Tibial nerve (tissue), 4 donors: ENCODE measurements at places on chromosomes 7 and 10. TPM values are rescaled to one million over a fixed set of nuclear protein-coding genes. Genes with fewer than 3 reads are reported as not detected.
A peak's percentile ranks its signal among the peaks of the same experiment; 100 is the strongest.

The SSC4D gene
- not detected for total RNA-seq

The RTKN2 gene
- total RNA-seq: not detected

The ACHE gene
- 3.0 TPM for total RNA-seq

The SPDYE6 gene
- not detected for total RNA-seq

GRCh38 chr10:85864868-85865526, 501.6 kb downstream of the GRID1 start:
- no peaks in the 10 kb centered on the region for H3K27me3 ChIP-seq
- H3K4me3 ChIP-seq: no peak overlapping the region
- DNase-seq: no peak
- H3K4me1 ChIP-seq: no peaks in the 10 kb centered on the region
- H3K36me3 ChIP-seq: no peaks in the 10 kb centered on the region

DNA sequence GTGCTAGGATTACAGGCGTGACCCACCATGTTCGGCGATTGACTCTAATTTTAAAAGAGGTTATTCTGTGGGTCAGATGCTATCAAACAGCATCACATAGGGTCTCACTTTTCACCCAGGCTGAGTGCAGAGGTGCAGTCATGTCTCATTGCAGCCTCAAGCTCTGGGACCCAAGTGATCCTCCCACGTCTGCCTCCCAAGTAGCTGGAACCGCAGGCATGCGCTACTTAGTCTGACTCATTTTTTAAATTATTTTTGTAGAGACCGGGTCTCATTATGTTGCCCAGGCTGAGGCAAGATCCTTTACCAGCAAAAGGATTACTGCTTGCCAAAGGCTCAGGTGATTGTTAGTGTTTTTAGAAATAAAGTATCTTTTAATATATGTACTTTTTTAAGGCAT, 42.9 kb upstream of the STOX1 start:
- no peaks in the 10 kb centered on the region for H3K27me3 ChIP-seq
- no peak for DNase-seq
- no peak overlapping the region for H3K4me3 ChIP-seq
- peaks cover 24% of the 10 kb centered on the region for H3K36me3 ChIP-seq
- no peaks in the 10 kb centered on the region for H3K4me1 ChIP-seq

GRCh38 chr7:159063046-159063840, 81.4 kb downstream of the VIPR2 start:
- H3K4me1 ChIP-seq: peaks cover 2% of the 10 kb centered on the region
- DNase-seq: no peak
- no peaks in the 10 kb centered on the region for H3K27me3 ChIP-seq
- H3K36me3 ChIP-seq: no peaks in the 10 kb centered on the region
- no peak overlapping the region for H3K4me3 ChIP-seq

DNA sequence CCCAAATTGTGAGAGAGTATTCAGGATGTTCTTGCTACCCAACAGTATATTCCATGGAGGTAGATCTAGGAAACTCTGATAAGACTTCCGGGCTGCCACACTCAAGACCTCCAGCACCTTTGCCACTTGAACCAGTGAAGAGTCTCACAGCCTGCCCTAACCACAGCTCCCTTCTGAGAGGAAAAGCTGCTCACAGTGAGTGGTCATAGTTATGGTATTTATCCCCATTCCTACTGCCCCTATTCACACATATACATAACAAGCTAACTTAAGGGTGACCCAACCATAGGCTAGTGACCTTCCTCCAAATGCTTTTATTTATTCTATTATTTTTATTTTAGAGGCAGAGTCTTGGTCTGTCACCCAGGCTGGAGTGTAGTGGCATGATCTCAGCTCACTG, 156.3 kb downstream of the PTEN start:
- no peak overlapping the region for H3K4me3 ChIP-seq
- no peaks in the 10 kb centered on the region for H3K27me3 ChIP-seq
- no peaks in the 10 kb centered on the region for H3K4me1 ChIP-seq
- no peak overlapping the region for H3K27ac ChIP-seq
- DNase-seq: no peak

DNA sequence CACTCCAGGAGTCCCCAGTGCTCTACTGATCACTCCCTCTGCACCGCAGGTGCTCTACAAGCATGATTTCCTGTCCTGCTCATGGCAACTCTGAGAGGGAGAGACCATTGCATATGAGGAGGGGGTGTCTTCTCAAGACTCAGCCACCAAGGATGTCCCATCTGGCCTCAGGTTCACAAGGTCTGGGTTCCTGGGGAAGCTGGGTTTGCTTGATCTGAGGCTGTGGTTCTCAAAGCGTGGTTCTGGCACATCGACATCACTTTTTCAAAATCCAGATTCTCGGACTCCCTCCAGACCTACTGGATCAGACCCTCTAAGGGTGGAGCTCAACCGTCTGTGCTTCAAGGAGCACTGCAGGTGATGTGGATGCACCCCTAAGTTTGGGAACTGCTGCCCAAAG, 247.5 kb downstream of the PLXNA4 start:
- H3K4me1 ChIP-seq: no peaks in the 10 kb centered on the region
- no peak overlapping the region for H3K4me3 ChIP-seq
- no peaks in the 10 kb centered on the region for H3K27me3 ChIP-seq
- no peak overlapping the region for H3K27ac ChIP-seq

DNA sequence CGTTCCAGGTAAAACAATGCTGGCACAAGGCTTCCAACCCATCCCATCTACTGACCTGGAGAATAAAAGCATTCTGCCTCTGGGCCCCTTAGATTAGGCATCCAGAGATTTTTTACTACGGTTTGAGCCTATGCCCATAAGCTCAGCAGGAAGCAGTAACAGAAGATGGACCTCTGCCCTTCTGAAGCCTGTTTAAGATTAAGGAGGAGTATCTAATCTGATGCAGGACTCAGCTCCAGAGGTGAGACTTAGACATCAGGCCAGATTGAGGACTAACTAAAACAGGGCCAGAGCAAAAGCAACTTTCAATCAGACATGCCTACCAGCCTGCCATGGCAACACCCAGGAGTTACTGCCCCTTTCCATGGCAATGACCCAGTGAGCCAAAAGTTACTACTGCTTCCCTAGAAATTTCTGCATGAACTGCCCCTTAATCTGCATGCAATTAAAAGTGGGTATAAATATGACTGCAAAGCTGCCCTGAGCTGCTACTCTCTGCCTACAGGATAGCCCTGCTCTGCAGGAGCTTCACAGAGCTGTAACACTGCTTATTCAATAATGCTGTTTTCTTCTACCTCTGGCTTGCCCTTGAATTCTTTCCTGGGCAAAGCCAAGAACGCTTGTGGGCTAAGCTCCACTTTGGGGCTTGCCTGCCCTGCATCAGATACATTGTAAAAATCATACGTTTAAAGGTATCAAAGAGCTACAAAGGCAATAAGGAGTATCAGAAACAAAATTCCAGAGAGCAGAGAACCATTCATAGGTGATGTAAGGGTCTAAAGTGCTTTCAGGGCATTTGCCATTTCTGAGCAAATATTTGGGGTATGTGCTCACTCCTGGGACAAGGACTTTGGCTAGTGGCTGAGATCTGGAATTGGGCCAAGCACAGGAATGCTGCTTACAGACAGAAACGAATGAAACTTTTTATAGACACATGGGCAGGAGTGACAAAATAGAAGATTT, 25.0 kb upstream of the CNNM1 start:
- H3K36me3 ChIP-seq: no peaks in the 10 kb centered on the region
- H3K4me1 ChIP-seq: no peaks in the 10 kb centered on the region
- H3K27me3 ChIP-seq: no peaks in the 10 kb centered on the region
- DNase-seq: no peak
- H3K27ac ChIP-seq: no peak overlapping the region

- H3K27me3 ChIP-seq: no peaks in the 10 kb centered on the region
- no peak overlapping the region for H3K27ac ChIP-seq
- H3K4me3 ChIP-seq: no peak overlapping the region
- no peaks in the 10 kb centered on the region for H3K36me3 ChIP-seq
- no peak for DNase-seq
Observed at GRCh38 chr10:128166151-128166550, 39.9 kb upstream of the MKI67 start.

GRCh38 chr10:93277360-93277759, 203.7 kb downstream of the CYP26A1 start:
- no peaks in the 10 kb centered on the region for H3K36me3 ChIP-seq
- no peak overlapping the region for H3K4me3 ChIP-seq
- H3K27me3 ChIP-seq: no peaks in the 10 kb centered on the region
- no peaks in the 10 kb centered on the region for H3K4me1 ChIP-seq

- H3K36me3 ChIP-seq: no peaks in the 10 kb centered on the region
- H3K27me3 ChIP-seq: peaks cover 5% of the 10 kb centered on the region
- no peak for DNase-seq
- no peak overlapping the region for H3K4me3 ChIP-seq
- no peaks in the 10 kb centered on the region for H3K4me1 ChIP-seq
- no peak overlapping the region for H3K27ac ChIP-seq
Observed at GRCh38 chr7:143002106-143002505, 24.8 kb downstream of the OR9A2 start.

GRCh38 chr10:12490963-12491362, 141.6 kb downstream of the CAMK1D start:
- no peak overlapping the region for H3K27ac ChIP-seq
- no peak overlapping the region for H3K4me3 ChIP-seq
- no peaks in the 10 kb centered on the region for H3K36me3 ChIP-seq
- no peaks in the 10 kb centered on the region for H3K27me3 ChIP-seq

- H3K4me1 ChIP-seq: no peaks in the 10 kb centered on the region
- no peaks in the 10 kb centered on the region for H3K36me3 ChIP-seq
- H3K4me3 ChIP-seq: no peak overlapping the region
- no peaks in the 10 kb centered on the region for H3K27me3 ChIP-seq
- H3K27ac ChIP-seq: no peak overlapping the region
Observed at GRCh38 chr10:30742471-30742870, 112.9 kb upstream of the LYZL2 start.

DNA sequence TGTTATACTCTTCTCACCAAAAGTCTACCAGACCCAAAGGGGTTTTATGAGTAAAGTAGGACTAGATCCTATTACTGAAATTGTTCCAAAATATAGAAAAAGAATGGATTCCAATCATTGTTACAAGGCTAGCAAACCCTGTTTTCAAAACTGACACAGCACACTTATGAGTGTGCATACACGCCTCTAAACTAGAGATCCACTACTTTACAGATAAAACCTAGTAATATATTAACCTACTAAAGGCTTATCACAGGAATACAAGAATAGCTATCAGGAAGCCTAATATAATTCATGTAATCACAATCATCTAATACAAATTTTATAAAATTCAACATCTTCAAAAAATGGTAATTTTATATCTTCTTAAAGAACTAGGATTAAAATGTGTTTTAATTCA, 52.2 kb downstream of the ERCC6 start:
- H3K27ac ChIP-seq: no peak overlapping the region
- no peak for DNase-seq
- no peak overlapping the region for H3K4me3 ChIP-seq
- no peaks in the 10 kb centered on the region for H3K27me3 ChIP-seq
- no peaks in the 10 kb centered on the region for H3K4me1 ChIP-seq
- H3K36me3 ChIP-seq: no peaks in the 10 kb centered on the region

DNA sequence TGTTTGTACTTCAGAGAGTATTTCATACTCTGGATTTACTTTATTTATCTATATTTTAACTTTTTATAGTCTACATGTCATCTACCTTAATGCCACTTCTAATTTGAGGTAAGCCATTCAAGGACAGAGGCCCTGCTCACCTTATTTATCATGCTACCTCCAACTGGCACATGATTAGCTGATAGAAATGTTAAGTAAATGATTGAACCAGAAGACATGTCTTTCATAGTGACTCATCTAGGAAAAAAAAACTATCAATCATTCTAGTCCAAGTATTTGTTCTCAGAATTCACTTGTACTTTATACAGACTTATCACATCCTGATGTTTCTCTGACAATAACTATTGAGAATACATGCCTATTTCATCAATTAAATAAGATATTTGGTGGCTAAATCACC, 856.3 kb downstream of the XPNPEP1 start:
- H3K4me3 ChIP-seq: no peak overlapping the region
- H3K27ac ChIP-seq: no peak overlapping the region
- no peaks in the 10 kb centered on the region for H3K27me3 ChIP-seq
- H3K36me3 ChIP-seq: no peaks in the 10 kb centered on the region

DNA sequence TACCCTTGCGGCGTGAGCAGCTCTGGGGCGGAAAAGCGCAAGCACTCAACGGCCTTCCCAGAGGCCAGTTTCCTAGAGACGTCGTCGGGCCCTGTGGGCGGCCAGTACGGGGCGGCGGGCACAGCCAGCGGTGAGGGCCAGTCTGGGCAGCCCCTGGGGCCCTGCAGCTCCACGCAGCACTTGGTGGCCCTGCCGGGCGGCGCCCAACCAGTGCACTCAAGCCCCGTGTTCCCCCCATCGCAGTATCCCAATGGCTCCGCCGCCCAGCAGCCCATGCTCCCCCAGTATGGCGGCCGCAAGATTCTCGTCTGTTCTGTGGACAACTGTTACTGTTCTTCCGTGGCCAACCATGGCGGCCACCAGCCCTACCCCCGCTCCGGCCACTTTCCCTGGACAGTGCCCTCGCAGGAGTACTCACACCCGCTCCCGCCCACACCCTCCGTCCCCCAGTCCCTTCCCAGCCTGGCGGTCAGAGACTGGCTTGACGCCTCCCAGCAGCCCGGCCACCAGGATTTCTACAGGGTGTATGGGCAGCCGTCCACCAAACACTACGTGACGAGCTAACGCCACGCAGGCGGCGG, 12.6 kb downstream of the TRIM8 start:
- DNase-seq: no peak
- H3K4me3 ChIP-seq: no peak overlapping the region
- no peaks in the 10 kb centered on the region for H3K36me3 ChIP-seq
- H3K27ac ChIP-seq: peak overlapping the region; percentile 79
- H3K4me1 ChIP-seq: peaks cover 93% of the 10 kb centered on the region

- peak overlapping the region; percentile 74 for H3K27ac ChIP-seq
- H3K4me3 ChIP-seq: no peak overlapping the region
- H3K36me3 ChIP-seq: no peaks in the 10 kb centered on the region
- H3K4me1 ChIP-seq: peaks cover 92% of the 10 kb centered on the region
- no peaks in the 10 kb centered on the region for H3K27me3 ChIP-seq
- DNase-seq: no peak
Observed at GRCh38 chr7:30181211-30181610, 46.4 kb downstream of the MTURN start.

DNA sequence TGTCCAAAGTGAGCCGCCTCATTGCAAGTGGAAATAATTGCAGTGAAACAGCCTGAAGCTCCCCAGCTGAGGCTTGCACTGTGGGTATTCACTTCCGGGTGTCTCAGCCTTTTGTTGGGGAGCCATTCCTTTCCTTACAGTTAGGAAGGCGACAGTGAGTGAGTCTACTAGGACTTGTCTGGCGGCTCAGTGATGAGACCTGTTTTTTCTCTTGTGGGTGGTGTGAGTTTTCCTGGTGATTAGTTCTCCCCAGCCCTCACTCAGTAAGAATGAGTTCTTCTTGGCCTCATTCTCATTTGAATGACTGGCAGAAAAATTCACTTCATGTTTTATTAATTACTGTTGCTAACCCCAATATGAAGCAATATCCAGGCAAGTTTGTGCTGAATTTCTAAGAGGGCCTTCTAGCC, 2.6 kb downstream of the PGAM1 start:
- no peak for DNase-seq
- no peak overlapping the region for H3K4me3 ChIP-seq
- peaks cover 35% of the 10 kb centered on the region for H3K36me3 ChIP-seq
- no peaks in the 10 kb centered on the region for H3K27me3 ChIP-seq
- H3K27ac ChIP-seq: no peak overlapping the region
